ENCODE measurements at places on chromosomes 4 and X.

DNA sequence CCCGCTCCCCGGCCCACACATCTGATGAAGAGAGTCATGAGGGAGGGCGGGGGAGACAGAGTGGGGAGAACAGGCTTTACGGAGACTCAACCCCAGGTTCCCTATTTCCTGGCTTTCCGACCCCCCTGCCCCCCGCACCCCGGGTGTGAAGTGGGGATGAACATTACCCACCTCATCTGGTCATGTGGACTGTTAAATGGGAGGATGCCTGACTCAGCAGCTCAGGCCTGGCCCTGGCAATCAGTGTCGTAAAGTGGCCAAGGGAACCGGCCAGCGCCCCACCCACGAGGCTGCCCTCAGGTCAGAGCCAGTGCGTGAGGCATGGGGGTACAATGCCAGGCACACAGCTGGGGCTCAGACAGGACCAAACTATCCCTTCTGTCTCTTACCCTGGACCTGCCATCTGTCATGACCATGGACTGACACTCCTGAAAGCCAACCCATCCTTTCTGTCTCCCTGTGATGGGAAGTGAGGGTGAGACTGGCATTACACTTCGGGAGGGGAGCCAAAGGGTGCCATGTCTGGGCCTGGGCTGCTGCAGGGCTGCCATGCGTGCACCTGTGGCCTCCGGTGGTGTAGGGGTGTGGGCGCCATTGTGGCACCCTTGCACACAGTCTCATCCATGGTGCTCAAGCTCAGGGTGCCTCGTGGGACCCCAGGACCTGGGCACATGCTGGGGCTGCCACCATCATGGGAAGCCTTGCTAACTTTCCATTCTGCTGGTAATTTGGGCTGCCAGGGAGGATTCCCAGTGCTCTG, 106.1 kb upstream of the PSAPL1 start:
- no peak for DNase-seq

DNA sequence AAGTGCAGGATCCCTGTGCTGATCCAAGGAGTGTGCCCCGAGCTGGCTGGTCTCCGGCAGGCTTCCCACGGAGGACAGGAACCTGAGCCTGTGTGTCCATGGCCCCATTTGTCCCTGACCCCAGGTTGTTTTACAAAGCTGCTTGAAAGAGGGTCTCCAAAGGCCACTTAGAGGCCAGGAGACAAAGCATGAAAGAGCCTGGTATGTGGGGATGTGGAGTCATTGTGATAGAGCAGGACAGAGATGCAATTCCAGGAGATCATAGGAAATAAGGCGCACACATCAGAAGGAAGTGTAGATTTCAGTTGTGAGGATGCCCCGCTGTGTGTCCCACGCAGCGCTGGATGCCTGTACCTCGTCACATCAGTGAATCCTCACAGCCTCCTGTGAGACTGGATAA, 48.0 kb downstream of the TENM3 start:
- DNase-seq, result no peak

- DNase-seq, result no peak
Measured at GRCh38 chr4:165293927-165294649, 33.4 kb upstream of the MSMO1 start.

DNA sequence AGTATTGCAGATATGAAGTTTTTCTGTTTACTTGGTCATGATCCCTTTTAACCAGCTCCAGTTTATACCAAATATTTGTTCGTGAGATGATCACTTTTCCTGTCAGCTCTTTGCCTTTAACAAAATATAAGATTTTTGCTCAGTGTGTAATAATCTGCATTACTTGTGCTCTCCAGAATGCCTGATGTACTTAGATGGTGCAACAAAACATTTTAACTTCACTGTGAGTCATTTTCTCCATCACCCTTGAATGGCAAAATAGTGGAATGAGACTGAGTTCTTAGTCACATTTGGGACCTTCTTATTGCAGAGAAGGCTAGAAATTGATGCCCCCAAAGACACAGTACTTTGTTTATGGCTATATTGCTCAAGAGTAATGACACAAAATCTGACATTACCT, 252.0 kb downstream of the FRMPD4 start:
- DNase-seq, result no peak

DNA sequence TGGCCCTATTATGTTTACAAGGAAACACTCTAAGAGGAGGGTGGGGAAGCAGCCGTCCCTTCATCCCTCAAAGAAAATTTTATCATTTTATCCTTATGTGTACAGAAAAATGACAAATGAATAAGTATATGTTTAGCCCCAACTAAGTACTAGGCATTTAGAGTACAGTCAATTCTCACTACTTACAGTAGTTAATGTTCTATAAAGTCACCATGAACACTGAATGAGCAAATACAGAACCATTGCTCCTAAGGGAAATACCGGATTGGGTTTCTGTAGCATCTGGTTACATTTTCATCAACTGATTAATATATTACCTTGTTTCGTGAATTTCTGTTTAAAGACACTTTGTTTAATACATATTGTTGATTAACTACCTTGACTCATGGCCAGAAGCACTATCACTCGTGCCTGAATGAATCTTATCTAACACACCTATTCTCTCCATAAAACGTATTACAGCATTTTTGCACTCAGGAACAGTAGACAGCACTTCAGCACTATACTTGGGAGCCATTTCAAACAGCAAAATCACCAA, 109.3 kb downstream of the ASB9 start:
- DNase-seq, result no peak

- DNase-seq, result no peak
Measured at GRCh38 chr4:87749883-87750282, 49.5 kb upstream of the IBSP start.

- DNase-seq, result no peak
Measured at GRCh38 chr4:8740666-8741395, 130.8 kb downstream of the HMX1 start.

DNA sequence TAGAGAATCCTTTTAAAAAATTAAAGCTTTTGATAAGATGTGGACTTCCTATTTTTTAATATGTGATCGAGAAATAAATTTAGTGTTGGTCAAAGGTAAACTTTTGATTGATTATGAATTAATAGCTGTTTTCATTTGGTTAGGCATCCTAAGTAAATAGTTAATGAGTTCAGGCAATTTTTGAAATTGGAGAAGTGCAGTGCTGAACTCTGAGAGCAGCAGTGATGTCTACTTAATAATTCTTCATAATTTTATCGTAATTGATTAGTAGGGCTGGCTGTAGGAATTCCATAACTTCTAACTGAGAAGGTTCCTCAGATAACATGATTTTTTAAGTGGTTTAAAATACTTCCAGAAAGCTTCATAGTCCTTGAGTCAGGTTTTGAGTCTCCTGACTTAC, 1.5 kb downstream of the MND1 start:
- DNase-seq, result no peak

GRCh38 chrX:148501386-148502066, 1.1 kb downstream of the AFF2 start:
- no peak for DNase-seq

GRCh38 chrX:81367291-81367690, 165.4 kb downstream of the SH3BGRL start:
- DNase-seq, result no peak

DNA sequence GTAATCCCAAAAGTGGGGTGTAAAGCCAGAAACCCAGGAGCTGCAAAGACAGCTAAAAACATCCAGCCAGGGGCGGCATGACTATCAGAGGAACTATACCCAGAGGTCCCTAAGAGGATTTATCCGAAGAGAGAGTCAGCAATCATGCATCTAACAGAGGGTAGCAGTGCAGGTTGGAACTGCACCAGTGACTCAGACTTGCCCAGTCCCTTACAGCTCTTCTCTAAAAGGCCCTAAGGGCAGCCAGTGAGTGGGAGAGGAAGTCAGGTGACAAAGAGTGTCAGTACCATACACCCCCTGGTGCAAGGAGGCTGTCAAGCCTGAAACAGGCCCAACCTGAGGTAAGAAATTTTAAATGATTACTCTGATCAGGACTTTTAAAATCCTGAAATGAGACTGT, 88.1 kb downstream of the CAMK2D start:
- DNase-seq, result no peak

- no peak for DNase-seq
Measured at GRCh38 chr4:163726641-163727040, 232.2 kb downstream of the TMA16 start.
